ENCODE measurements at places on chromosomes 4 and X. TPM values are rescaled to one million over a fixed set of nuclear protein-coding genes. Genes with fewer than 3 reads are reported as not detected.

DNA sequence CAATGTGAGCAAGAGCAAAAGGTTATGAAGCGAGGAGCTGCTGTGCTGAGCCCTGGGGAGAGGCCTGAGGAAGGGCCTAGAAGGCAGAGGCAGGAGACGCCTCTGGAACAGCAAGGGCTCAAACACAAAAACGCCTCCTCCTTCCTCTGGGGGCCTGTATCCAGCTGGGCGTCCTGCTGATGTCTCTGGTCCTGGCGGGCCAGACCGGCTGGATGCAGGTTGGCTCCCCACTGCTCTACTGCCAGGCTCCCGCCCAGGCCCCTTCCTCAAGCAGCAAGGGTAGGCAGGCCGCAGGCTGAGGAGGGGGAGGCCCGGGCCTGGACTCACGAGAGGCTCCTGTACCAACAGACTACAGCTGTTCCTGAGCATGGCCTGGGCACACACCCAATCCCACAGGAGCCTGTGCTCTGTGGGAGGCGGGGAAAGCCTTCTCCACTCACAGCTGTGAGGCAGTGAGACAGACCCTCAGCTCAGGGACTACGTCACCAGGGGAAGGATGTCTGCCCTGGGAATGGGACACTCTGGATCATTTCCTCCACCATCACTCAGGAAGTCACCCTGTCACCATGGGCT is 2.3 kb downstream of the HAUS7 start:
- DNase-seq: no peak

Gene TET2
- total RNA-seq: 5.3 TPM

DNA sequence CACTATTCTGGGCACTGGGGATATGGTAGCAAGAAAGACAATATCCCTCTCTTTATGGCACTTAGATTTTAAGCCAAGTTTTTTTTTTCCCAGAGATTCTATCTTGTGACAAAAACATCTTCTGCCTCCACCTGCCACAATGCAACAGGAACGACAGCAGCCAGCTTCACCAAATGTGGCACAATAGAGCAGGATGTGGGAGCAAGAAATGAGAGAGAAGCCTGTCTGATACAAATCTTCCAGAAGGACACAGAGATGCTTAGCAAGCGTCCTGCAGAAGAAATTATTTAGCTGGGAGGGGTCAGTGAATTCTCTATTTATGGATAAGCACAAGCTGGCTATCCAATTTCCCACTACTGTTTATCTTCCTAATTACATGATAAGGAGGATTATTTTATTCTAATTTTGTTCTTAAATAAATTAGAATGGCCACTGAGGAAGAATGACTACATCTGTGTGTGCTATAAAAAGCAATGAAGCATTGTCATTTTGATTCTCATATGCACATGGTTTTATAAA is 27.1 kb upstream of the ZNF330 start:
- no peak for DNase-seq

DNA sequence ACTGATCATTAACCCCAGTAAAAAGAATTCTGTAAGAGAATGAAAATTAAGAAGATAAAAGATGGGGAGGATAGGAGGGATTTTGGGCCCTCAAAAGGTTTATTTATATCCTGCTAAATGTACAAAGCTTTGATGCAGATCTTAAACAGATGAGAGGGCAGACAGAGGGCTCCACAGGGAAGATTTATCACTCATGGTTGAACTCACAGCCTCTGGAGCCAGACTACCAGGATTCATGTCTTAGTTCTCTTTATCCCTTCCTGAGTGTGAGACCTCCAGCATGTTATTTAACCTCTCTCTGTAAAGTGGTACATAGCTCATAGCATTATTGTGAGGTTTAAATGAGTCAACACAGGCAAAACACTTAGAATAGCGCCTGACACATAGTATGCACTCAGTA is 74.4 kb downstream of the SOWAHB start:
- DNase-seq: no peak

Gene VEGFC
- 24.7 TPM for total RNA-seq

- DNase-seq: peak; percentile 34
Observed at GRCh38 chr4:4914965-4915845, 55.7 kb downstream of the MSX1 start.
